ENCODE measurements at places on chromosomes 7 and 10.

GRCh38 chr7:5172196-5172775 is 17.7 kb upstream of the WIPI2 start:
- DNase-seq: no peak

DNA sequence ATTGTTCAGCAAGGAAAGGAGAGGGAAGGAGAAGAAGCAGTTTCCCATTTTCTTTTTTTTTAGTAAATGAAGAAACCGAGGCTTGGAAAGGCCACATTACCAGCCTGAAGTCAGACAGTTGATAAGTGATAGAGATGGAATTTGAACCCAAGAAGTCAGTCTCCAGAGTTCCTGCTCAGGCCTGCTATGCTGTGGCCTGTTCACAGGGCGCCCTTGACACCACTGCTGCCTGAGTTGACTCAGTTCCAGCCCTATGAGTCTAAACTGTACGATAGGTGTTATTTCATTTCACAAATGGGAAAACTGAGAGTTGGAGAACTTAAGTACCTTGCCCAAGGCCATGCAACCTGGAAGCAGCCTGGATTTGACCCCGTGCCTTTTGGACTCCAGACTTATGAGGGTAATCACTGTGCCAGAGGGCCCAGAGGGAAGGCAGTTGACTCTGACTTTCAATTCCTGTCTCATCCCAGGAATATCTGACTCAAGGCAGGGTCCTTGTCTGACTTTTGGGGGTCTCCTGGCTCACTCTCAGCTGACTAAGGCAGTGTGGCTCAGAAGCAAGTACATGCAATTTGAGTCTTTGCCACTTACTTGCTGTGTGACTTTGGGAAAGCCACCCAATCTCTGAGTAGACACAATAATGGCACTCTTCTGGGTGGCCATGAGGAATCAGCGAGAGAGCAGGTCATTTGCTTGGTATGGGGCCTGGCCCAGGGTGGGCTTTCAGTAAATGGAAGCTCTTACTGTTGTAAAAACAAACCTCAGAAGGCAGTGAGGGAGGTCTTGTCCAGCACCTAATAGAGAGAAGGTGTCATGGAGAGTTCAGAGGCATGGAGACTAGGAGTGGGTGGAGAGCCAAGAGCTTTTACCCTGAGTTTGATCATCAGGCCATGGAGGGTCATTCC is 17.9 kb upstream of the RBM20 start:
- no peak for DNase-seq

- DNase-seq: no peak
Measured at GRCh38 chr10:11180228-11180627, 162.6 kb downstream of the CELF2 start.

- peak; percentile 12 for DNase-seq
Measured at GRCh38 chr7:27782849-27783248, 42.9 kb downstream of the TAX1BP1 start.

DNA sequence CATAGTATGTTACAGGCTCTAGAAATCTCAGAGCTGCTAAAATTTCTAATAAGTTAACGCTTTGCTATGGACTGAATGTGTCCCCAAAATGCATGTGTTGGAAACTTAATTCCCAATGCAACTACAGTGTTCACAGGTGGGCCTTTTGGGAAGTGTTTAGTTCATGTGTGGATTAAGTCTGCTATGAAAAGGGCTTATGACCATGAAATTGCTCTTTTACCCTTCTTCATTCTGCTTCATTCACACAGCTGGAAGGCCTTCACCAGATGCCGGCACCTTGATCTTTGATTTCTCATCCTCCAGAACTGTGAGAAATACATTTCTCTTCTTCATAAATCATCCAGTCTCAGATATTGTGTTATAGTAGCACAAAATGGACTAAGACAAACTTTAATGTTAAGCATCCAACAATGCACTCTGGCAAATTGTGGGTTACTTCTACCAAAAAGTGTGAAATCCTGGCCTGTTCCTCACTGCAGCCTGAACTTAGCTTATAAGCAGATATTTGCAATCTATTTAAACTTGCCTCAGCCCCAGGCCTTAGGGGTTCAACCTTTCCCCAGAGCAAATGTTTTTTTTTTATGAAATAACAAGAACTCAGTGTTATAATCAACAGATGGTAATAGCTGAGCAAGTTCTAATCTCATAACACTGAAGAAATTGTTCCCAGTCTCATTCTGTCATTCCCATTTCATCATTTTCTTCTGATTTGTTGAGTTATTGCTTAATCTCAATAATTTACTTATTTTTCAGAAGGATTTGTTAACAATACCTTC is 523.6 kb downstream of the KIF20B start:
- DNase-seq: no peak

GRCh38 chr10:94363251-94363565 is 469 bp upstream of the NOC3L start:
- DNase-seq: no peak

- DNase-seq: peak; percentile 44
Measured at GRCh38 chr10:59585046-59585700, 124.5 kb downstream of the SLC16A9 start.

DNA sequence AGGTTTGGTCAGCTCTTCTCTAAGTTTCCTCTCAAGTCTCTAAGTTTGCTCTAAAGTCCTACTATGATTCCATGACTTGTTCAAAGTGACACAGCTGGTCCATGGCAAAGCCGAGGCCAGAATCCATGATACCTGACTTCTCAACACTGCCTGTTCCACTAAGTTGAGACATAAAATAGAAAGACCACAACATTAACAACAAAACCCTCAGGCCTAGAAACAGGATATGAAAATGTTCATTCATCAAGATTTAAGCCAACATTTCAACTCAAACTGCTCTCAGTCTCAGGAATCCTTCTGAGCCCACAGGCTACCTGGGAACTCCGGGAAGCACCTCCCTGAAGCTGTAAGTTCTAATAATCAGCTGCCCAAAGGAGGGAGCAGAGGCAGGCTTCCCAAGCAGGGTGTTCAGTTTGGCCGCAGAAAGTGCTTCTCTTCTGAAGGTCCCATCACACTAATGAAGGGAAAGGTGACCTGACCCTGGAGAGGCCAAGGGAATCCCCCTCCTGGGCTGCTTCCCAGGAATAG is 62.9 kb downstream of the STK17A start:
- DNase-seq: no peak

GRCh38 chr7:112143136-112143535 is 63.1 kb downstream of the DOCK4 start:
- peak; percentile 84 for DNase-seq

GRCh38 chr10:113241599-113242360 is 291.7 kb downstream of the TCF7L2 start:
- no peak for DNase-seq

GRCh38 chr7:124338861-124339260 is 306.0 kb upstream of the TMEM229A start:
- no peak for DNase-seq

GRCh38 chr7:22639396-22639795 is 87.6 kb upstream of the IL6 start:
- no peak for DNase-seq

- peak; percentile 56 for DNase-seq
Measured at GRCh38 chr7:140810830-140811556, 113.7 kb downstream of the BRAF start.

GRCh38 chr7:141160246-141160860 is 86.5 kb downstream of the TMEM178B start:
- DNase-seq: no peak

DNA sequence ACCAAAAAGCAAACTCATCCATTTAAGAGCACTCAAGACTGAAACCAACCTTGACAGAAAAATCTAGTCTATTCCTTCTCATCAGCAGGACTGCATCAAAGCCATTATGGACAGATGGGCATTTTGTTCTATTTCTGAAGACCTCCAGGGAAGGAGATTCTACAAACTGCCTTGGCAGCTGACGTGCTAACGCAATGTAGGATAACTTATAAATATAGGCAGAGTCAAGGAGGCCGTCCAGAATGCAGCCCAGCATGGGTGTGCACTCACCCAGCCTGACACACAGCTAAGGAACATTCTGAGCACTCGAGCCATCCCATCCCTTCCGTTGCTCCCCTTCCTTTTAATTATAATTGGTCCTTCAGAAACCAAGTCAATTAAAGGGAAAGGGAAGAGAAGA is 25.3 kb upstream of the NEBL start:
- no peak for DNase-seq

- peak; percentile 99 for DNase-seq
Measured at GRCh38 chr7:135745703-135746312, 2.8 kb downstream of the FAM180A start.

DNA sequence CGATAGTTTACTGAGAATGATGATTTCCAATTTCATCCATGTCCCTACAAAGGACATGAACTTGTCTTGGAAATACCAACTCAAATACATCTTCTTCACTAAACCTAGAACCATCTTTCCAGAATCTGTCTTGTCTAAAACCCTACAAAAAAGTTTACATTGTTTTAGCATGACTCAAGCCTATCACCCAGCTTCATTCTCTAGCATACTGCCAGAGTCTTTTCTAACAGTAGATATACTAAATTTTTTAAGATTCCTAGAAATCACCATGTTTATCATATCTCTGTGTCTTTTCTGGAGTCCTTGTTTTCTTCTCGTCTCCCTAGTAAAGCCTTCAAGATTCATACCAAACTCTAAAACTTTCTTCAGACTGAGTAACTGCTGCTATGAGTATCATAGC is 129.7 kb downstream of the SEMA3E start:
- peak; percentile 34 for DNase-seq

- peak; percentile 63 for DNase-seq
Measured at GRCh38 chr7:139725077-139725476, 52.7 kb downstream of the HIPK2 start.

GRCh38 chr10:83274088-83274487 is 865.2 kb upstream of the GHITM start:
- DNase-seq: no peak

GRCh38 chr7:47394751-47395252 is 187.1 kb downstream of the TNS3 start:
- DNase-seq: no peak

- no peak for DNase-seq
Measured at GRCh38 chr7:74020390-74020789, 7.6 kb upstream of the ELN start.

DNA sequence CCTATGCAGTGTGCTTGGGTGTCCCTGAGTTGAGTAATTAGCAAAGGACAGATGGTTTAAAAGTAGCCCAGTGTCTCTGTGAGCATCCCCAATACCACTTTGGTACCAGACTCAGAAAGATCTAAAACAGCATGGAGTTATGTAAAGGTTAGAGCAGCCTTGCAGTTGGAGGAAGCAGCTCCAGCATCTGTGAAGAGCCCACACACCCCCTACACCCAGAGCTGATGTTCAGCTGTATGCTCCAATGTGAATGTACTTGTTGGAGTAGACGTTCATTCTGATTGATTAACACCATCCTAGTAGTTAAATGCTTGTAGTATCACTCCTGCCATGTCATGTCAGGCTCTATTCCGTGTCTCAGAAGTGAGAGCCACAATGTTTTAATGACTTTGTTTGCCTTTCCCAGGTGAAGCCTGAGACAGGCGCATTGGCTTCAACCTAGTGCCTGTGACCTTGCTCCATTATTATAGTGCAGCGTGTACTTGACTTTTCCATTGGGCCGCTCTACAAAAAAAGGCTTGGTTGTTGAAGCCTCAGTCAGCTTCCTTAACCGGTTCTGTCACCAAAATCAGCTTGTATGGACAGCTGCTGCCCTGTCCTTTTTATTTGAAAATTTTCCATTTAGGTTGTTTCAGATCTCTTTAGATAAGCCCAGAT is 154.2 kb downstream of the LCOR start:
- DNase-seq: no peak

- peak; percentile 81 for DNase-seq
Measured at GRCh38 chr7:34133983-34134782, 228.8 kb downstream of the BMPER start.

DNA sequence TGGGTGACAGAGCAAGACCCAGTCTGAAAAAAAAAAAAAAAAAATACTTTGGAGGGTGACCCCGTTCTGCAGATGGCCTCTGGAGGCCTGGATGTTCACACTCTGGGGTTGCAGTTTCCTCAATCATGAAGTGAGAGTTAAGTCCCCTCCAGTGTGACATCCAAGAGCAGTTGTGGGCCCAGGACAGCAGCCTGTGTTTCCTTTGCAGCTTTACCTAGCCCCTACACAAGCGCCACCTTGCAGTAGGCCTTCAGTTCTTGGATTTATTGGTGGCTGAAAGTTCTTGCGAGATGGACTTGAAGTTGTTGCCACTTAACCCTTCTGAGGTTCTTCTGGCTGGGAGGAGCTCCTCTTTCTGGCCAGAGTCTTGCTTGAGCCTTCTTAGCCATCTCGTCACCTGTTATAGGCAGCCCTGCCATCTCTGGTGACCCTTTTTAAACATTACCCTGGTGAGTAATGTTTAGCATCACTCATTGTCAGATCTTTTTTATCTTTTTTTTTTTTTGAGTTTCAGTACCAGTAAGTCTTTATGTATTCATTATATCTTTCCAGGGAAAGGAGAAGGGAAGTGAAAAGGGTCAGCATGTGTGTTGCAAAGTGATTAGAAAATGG is 3.4 kb upstream of the ACTR3C start:
- DNase-seq: no peak

DNA sequence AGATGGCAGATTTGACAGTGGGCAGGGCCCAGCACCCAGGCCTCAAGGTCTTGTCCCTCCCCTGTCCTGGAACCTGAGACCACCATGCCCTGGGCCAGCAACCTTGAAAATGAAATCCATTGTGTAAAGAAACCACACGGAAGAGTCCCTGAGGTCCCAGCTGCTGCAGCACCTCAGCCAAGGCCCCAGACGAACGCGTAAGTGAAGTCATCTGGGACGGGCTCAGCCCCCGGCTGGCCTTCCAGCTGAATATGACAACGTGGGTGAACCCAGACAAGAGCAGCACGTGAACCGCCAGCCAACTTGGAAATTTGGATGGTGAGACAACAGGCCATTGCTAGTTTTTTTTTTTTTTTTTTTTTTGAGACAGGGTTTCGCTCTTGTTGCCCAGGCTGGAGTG is 70.3 kb downstream of the CYTH3 start:
- no peak for DNase-seq

GRCh38 chr7:55067748-55068147 is 48.9 kb downstream of the EGFR start:
- DNase-seq: no peak

- no peak for DNase-seq
Measured at GRCh38 chr7:4871930-4872675, 10.3 kb upstream of the PAPOLB start.

GRCh38 chr7:15461576-15461975 is 100.2 kb downstream of the AGMO start:
- DNase-seq: peak; percentile 97

GRCh38 chr7:128022631-128023532 is 8.4 kb downstream of the LRRC4 start:
- DNase-seq: peak; percentile 79

All from fibroblast of skin of right biceps (primary cell).